GM18507 (cell line): ENCODE measurements at places on chromosomes 12 and 14.

DNA sequence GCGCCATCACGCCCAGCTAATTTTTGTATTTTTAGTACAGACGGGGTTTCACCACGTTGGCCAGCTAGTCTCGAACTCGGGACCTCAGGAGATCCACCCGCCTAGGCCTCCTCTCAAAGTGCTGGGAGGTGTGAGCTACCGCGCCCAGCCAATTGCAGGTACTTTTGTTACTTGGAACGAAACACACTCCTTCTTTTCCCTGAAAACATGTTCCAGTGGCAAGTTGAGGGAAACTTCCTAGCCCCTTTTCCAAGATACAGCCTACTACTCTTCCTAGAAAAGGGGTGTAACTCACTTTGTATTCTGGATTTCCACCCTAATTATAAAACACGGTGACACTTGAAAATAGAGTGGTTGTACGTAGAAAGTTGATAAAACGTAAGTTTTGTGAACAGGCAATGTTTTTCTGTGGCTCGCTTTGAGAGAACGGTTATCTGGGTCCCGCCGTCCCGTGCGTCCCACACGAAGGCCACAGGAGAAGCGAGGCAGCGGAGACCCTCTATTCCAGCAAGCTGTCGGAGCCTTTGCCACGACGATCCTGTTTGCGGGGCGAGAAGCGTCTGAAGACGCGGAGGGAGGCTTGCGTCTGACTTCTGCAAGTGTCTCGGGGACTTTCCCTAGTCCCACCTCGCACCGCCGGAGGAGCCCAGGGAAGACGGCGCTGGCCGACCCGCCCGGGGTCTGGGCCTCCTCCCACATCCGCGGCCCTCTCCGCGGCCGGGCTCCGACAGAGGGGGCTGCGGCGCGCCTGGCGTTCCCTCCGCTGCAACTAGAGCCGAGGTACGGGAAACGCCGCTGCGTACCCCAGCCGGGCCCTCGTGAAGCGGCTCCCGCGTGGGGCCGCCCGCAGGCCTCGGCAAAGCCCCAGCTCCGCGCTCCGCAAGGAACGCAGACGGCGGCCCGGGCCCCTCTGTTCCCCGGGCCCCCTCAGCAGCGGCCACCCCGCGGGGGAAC is 745 bp downstream of the CDCA4 start:
- DNase-seq: no peak

DNA sequence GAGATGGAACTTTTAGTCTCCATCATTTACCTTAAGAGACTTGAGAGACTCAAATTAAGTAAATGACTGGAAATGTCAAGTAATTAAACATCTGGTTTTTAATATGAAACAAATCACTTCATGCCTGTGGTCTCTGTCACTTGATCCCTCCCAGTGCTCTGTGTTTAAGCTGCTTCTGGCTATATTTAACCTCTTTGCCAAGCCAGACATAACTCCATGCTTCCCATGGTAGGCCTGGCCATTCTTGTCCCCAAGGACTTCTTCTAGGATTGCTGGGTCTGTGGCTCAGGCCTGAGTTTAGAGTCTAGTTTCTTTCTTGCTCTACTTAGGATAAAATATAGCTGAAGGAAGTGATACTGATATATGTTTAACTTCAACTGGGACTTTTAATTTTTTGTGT is 1013.6 kb downstream of the FLRT2 start:
- DNase-seq: no peak

GRCh38 chr12:1502379-1502720 is 92.0 kb downstream of the FBXL14 start:
- no peak for DNase-seq

DNA sequence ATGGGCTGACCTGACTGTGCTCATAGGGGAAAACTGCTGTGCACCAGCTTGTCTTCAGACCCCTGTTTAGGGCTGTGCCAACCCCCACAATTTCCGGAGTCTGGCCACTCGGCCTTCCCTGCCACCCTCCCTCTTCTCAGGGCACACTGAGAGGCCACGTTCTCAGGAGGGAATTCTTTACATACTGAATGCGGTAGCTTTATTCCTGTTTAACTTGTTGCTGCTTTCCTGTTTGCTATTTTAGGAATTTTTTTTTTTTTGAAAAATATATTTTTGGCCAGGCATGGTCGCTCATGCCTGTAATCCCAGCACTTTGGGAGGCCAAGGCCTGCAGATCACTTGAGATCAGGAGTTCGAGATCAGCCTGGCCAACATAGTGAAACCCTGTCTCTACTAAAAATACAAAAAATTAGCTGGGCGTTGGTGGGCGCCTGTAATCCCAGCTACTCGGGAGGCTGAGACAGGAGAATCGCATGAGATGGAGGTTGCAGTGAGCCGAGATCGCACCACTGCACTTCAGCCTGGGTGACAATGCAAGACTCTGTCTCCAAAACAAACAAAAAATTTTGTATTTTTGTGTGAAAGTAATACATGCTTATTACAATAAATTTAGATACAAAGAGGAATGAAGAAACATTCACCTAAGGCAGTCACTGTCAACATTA is 39.5 kb downstream of the TPCN1 start:
- no peak for DNase-seq

DNA sequence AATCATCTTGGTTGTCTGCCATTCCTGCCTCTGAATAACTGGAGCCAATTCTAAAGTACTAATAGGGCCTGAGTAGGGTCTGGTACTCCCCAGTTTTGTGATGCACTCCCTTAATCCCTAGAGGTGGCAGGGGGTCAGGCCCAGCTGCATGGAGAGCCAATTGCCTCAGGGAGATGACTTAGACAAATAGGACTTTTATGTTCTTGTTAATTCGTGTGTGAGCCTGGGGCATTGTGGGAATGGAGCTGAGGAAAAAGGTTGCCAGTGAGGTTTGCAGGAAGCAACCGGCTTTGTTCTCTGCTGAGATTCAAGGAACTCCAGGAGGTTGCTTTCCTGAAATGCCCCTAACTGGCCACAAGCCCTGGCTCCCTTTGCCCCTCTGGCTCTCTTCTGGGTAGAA is 6.8 kb upstream of the DCD start:
- DNase-seq: no peak

GRCh38 chr14:96251656-96252155 is 4.3 kb upstream of the BDKRB1 start:
- DNase-seq: no peak

DNA sequence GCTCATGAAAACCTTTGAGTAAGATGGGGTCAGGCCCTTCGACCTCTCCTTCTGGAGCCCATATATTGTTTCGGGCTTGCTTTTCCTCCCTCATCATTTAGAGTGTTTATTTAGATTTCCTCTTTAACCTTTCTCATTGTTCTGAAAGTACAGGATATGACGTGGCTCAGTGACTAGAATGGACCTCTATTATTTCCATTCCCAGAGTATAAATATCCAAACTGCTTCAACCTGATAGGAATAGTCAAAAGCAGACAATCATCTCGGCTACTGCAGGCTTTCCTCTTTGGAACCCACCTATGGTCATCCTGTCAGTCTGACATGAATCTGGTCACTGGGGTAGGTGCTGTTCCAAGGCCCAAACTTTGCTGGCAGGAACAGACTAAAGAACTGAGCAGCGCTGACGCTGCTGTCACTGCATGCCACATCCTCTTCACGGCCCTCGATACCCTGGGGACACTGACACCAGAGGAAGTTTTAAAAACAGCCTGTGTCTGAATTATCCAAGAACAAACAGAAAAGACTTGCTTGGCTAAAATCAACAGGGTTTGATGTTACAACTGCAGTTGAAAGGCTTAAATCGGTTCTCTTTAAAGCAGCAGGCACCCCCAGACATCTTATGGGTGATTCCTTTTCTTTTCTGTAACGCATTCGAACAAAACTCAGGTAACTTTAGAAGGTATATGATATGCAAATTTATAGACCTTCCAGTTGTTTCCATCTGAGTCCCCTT is 5.0 kb upstream of the DDX47 start:
- DNase-seq: no peak

GRCh38 chr12:24821691-24822090 is 127.2 kb downstream of the BCAT1 start:
- no peak for DNase-seq

DNA sequence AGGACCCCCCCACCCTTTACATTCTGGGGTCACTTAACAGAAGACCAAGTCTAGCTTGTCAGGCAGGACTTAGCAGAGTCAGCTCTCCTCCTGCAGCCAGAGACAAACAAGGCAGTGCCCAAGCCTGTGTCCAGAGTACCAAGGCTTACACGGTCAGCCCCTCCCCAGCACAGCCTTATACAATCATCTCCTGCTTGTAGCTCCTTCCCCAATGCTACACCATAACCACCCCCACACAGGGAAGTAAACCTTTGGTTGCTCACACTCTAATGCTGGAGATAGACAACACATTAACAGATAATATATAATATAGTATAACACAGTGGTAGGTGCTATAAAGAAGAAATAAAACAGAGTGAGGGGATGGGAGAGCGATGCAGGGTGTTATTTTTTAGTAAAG is 175.4 kb upstream of the PWP1 start:
- no peak for DNase-seq

DNA sequence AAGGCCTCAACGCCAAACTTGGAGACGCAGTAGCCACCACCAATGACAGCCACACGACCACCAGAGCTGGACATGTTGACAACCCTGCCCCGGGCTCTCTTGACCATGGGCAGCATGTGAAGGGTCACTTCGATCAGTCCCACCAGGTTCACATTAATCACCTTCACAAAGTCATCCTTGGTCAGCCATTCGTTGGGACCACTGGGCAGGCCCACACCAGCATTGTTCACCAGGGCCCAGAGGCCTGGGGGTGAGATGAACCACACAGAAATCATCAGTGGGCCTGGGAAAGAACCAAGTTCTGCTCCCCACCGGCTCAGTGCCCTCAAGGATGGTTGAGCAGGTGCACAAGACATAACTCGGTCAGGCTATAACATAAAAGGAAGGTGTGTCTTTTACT is 4.0 kb downstream of the SDR9C7 start:
- DNase-seq: no peak

DNA sequence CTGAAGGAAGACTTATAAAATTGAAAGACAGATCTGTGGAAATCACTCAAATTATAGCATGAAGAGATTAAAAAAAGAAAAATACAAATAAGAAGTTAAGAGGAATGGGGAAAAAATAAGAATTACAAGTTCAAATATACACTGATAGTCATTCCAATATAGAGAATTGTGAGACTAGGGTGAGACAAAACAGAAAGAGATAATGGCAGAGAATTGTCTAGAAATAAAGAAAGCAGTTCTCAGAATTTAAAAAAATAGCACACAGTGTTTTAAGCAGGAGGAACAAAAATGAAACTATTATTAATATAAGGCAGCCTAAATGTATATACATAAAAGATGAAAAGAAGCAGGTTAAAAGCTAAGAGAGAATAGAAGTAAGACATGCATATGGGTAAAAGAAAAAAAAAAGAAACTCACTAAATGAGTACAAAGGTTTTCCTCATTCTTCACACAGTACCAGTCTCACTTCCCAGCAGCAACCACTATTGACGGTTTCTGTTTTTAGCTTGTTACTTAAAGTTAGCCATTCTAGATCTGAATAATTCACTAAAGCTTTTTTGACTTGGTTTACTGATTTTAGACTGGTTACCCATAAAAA is 31.1 kb downstream of the SLC38A4 start:
- DNase-seq: no peak

DNA sequence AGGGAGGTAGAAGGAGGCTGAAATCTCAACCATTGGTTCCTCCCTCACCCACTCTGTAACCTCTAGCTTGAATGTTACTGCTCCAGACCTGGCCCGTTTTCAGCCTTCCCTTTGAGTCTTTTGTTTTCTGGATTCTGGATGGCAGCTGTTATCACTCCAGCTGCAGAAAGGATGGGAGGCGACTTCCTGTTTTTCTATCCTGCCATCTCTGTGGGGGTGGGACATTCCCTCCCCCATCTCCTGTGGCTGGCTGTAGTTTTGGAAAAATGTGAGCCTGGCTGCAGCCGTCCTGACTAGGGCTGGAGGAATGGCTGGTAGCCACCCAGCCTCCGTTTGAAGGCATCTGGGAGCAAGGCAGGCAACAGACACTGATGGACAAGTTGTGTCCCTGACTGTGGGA is 2.9 kb upstream of the PPFIBP1 start:
- DNase-seq: no peak

GRCh38 chr12:6607751-6608591 is 792 bp upstream of the CHD4 start:
- no peak for DNase-seq

- no peak for DNase-seq
Observed at GRCh38 chr14:61513986-61514830, 181.1 kb upstream of the HIF1A start.

DNA sequence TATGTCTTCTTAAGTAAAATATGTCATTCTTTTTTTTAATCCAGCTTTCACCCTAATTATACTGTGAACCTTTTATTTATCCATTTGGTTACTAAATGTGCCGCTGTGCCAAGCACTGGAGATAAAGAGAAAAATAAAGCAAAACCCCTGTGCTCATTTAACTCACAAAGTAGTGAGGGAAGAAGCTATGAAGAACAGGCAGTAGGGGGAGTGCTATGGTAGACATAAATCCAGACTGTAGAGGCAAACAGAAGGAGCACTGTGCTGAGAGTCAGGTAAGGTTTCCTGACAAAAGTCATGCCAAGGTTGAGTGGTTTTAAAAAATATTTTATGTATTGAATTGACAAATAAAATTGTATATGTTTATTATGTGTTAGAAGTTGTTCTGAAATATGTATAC is 188.5 kb upstream of the SYT10 start:
- DNase-seq: no peak
